Inflammatory macrophage treated with lipopolysaccharide for 1 hour (primary cell): ENCODE measurements at places on chromosomes 16 and 17.
A peak's percentile ranks its signal among the peaks of the same experiment; 100 is the strongest.

DNA sequence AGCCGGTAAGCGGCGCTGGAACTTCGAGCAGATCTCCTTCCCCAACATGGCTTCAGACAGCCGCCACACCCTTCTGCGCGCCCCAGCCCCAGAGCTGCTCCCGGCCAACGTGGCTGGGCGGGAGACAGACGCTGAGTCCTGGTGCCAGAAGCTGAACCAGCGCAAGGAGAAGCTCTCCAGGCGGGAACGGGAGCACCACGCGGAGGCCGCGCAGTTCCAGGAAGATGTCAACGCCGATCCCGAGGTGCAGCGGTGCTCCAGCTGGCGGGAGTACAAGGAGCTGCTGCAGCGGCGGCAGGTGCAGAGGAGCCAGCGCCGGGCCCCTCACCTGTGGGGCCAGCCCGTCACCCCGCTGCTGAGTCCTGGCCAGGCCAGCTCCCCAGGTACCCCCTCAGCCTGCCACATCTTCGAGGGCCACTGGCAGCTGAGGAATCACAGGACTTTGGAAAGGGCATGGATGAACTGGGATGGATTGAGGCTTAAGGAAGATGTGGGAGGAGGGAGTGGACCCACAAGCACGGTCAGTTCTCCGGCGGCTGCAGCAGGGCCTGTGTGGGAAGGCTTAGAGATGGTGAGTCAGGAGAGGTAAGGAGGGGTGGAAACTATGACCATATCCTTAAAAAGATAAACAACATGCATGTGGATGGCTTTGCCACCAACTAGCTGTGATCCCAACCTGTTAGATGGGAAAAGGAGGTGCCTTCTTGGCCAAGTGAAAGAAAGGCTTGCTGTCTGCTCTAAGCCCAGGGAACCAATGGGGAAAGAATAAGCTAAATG, 3.4 kb upstream of the LLGL2 start:
- DNase-seq, result peak; percentile 19

GRCh38 chr16:80380514-80380913, 160.3 kb upstream of the DYNLRB2 start:
- no peak for DNase-seq

DNA sequence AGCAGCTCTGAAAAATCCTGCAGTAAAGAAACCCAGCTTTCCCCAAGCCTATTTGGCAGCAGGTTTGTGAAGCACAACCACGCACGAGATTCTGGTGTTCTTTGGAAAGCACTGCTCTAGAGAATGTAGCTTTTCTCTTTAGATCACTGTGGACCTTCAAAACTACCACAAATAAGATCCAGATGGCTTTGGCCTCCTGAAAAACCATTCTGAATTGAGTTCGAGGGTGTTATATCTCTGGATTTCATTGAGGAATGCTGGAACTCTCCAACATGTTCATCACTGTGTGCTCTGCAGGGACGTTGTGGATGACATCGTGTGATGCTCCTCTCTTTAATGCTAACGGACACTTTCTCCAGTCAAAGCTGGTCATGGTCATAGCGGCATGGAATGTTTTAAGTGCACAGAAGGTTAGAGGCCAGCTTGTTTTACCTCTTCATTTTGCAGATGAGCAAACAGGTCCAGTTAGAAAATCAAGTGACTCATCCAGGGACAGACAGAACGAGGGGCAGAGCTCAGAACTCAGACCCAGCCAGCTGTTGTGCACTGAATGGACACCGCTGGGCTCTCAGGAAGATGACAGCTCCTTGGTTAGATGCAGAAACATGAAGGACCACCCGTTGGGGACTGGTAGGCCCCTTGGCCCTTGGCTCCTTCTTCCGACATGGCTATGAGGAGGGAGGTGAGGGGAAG, 37.2 kb downstream of the CCDC42 start:
- no peak for DNase-seq

GRCh38 chr17:77662833-77663232, 295.7 kb upstream of the TNRC6C start:
- DNase-seq, result no peak

GRCh38 chr16:67431775-67432505, 1.0 kb downstream of the HSD11B2 start:
- no peak for DNase-seq

DNA sequence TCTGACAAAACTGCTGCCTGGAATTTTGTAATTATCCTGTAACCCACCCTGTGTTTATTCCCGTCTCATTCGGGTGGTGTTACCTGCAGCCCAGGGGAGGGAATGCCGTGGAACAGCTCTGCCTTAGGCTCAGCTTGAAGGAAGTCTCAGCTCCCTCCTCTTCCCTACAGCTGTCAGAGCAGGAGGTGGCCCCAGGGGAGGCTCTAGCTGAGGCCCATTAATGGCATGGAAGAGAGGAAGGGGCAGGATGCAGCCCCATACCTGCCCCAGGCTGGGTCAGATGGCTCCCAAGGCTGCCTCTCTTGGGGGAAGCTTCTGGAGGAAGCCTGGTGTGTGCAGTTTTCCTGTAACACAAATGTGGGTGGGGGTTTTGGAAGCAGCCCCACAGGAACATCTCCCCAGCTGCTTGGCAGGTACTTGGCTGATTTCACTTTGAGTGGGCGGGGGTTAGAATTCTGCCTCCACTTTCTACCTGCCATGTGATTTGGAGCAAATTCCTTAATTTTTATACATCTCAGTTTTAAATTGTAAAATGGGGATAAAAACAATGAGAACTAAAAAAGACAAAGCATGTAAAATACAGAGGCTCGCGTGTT, 103.9 kb downstream of the MGAT5B start:
- DNase-seq, result no peak

GRCh38 chr17:72730077-72730476, 362.4 kb downstream of the SLC39A11 start:
- peak; percentile 55 for DNase-seq

DNA sequence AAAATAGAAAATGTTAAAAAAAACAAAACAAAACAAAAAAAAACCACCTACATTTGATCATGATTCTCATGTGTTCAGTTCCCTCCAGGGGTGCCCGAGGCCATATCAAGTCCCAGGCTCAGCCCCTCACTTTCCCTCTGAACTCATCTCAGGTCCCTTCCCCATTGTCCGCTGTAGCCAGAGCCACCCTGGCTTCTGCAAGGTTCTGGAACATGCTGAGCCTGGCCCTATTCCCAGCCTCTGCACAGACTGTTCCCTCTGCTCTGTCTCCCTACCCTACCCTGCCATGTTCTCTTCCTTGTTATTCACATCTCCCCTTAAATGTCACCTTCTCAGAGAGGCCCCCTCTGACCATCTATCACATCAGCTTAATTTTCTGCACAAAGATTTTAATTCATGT, 46.9 kb downstream of the TK2 start:
- no peak for DNase-seq

DNA sequence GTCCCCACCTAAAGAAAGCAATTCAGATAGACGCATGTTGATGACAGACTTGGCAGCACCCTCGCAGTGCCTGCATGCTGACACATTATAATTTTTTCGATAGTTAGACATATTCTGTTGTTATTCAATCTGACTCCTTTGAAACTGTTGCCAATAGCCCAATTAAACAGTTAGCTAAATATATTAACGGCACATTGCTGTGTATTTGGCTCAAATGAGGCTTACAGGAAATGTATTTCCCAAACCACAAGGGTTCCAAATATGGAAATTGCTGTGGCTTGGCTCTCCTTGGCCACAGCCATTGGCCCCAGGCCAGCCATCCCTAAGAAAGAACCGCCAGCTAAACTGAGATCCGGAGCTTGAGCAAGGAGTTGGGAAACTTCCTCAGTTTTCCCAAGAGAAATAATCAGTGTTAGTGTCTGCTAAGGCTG, 31.1 kb downstream of the C16orf82 start:
- DNase-seq, result no peak

DNA sequence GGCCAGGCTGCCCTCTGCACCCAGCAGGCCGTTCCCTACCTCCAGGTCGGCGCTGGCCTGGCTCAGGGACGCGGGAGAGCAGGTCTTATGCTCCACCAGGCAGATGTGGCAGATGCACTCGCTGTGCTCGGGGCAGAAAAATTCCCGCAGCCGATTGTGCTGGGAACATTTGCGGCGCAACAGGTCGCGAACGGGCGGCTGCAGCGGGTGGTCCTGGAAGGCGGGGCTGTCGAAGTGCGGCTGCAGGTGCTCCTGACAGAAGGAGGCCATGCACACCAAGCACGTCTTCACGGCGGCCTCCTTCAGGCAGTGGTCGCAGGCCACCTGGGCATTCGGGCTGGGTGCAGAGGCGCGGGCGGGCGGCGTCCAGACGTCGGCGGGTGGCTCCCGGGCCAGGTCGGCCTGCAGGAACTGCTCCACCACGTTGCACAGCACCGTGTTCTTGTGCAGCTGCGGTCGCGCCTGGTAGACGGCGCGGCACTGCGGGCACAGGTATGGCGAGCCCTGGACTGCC, 439 bp downstream of the TRIM25 start:
- DNase-seq, result no peak
